ENCODE measurements at places on chromosomes 2 and 18.

DNA sequence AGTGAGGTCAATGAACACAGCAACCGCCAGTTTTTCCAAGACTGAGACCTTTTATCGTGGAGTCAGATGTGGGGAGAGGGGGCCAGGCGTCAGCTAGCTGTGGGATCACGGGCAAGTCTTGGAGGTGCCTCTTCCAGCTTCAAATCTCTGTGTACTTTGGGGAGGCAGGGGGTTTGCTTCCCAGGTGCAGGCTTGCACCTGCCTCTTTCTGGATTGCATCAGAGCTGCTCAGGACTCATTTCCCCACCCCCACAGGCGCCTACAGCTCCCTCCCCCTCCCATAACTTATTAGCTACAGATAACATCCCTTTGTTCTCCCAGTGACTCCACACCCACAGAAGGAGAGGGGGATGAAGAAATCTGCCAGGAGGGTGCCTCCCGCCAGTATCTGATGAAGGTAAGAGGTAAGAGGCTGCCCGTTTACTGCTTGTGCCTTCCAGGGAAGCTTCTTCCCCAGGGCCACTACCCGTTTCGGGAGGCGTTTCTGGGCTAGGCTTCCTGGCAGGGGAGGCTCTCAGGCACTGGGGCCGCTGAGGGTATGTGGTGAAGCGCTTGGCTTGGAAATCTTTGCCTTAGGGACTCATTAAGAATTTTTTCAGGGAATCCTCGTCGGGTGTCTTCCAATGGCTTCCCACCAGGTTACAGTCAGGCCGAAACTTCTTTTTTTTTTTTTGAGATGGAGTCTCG, 18.8 kb upstream of the MRPL33 start:
- DNase-seq, result no peak

DNA sequence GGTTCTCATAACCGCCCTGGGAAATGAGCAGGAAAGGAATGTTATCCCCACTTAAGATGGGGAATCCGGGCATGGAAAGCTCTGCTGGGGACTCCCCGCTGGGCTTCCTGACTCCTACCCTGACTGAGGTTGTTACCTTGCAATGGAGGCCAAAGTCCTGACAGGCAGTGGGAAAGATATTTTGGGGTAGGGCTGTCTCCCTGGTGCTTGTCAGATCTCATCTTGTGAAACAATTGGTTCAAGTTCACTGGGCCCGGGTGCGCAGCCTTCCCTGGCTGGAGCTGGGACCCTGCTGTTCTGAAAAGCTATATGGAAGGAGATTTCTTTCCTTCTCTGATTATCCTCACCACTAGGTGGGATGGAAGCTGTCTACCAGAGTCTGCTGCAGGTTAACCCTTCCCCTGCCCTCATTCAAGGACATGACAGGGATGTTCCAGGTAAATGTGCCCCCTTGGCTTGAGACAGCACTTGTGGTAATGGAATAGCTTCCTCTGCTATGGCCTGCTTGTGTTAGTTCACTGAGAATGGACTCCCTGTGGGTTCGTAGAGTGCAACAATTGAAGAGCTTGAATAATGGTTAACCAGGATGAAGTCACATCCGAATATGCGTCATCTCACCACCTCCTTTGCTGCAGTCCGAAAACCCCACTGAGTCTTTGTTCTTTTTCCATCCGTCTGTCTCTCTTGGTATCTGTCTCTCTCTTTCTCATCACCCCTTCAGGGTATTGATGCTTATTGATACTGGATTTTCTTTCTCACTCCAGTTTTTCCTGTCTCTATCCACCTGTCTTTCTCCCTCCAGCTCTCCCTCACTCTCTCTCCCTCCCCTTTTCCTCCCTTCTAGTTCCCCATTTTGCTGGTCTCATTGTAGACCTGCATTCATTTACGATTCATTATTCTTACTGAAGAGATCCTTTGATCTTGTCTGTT, 67.8 kb upstream of the EPAS1 start:
- peak; percentile 68 for DNase-seq

DNA sequence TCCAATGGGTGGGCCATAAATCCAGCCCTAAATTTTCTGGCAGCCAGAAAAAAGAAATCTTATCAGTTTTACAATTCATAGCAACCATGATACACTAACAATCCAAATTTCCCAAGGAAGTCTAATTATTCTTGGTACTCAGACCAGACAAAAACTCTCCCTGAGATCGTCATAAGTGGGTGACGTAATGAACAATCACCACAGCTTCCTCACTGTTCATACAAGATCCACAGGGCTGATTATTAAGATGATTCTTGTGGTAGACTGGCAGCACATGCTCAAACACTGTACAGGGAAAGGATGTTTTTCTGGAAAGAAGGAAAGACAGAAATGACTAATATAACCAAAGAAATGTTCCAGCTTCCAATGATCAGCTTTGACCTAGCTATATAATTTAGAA, 178.3 kb upstream of the CRIM1 start:
- DNase-seq, result no peak

GRCh38 chr2:164143183-164143930, 407.5 kb upstream of the FIGN start:
- DNase-seq, result no peak

DNA sequence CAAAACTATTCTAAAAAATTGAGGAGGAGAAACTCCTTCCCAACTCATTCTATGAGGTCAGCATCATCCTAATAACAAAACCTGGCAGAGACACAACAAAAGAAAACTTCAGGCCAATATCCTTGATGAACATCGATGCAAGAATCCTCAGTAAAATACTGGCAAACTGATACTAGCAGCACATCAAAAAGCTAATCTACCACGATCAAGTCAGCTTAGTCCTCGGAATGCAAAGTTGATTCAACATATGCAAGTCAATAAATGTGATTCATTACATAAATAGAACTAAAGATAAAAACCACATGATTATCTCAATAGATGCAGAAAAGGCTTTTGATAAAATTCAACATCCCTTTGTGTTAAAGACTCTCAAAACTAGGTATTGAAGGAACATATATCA, 63.1 kb downstream of the EHBP1 start:
- DNase-seq, result no peak

GRCh38 chr2:64751286-64752260, 97.9 kb upstream of the SERTAD2 start:
- DNase-seq, result peak; percentile 62

GRCh38 chr2:150097901-150098531, 389.5 kb downstream of the RND3 start:
- DNase-seq, result peak; percentile 23

Data from A172 (cell line).